ENCODE measurements at places on chromosomes 1 and 21. TPM values are rescaled to one million over a fixed set of nuclear protein-coding genes. Genes with fewer than 3 reads are reported as not detected.

Gene GCSAML
- not detected for polyA plus RNA-seq

Gene DMBX1
- not detected for polyA plus RNA-seq

Gene C1QA
- polyA plus RNA-seq: not detected

Gene MYCL
- 0.12 TPM for polyA plus RNA-seq

Gene ATXN7L2
- 9.2 TPM for polyA plus RNA-seq

Gene C4BPB
- not detected for polyA plus RNA-seq

Gene ROR1
- polyA plus RNA-seq: 1.3 TPM

Gene SERPINC1
- polyA plus RNA-seq: not detected

Gene CYP4A22
- polyA plus RNA-seq: not detected

Gene PADI1
- not detected for polyA plus RNA-seq

Gene CRNN
- not detected for polyA plus RNA-seq

Gene LAX1
- polyA plus RNA-seq: 9.3 TPM

Gene VWA5B1
- polyA plus RNA-seq: not detected

Gene FLG2
- not detected for polyA plus RNA-seq

Gene LCE6A
- polyA plus RNA-seq: not detected

Gene ADAMTS1
- polyA plus RNA-seq: not detected

- no peaks in the 10 kb centered on the region for H3K36me3 ChIP-seq
- no peak overlapping the region for H3K4me3 ChIP-seq
- H3K27ac ChIP-seq: no peak overlapping the region
- H3K4me1 ChIP-seq: no peaks in the 10 kb centered on the region
Observed at GRCh38 chr1:168742994-168743650, 14.1 kb upstream of the DPT start.

- H3K4me3 ChIP-seq: no peak overlapping the region
- no peak overlapping the region for H3K27ac ChIP-seq
- DNase-seq: no peak
- H3K36me3 ChIP-seq: no peaks in the 10 kb centered on the region
- no peaks in the 10 kb centered on the region for H3K27me3 ChIP-seq
Observed at GRCh38 chr1:26370591-26371382, 1.8 kb downstream of the ZNF683 start.

- no peak overlapping the region for H3K27ac ChIP-seq
- H3K4me3 ChIP-seq: no peak overlapping the region
- no peaks in the 10 kb centered on the region for H3K27me3 ChIP-seq
Observed at GRCh38 chr1:59151860-59152259, 145.0 kb upstream of the FGGY start.

- DNase-seq: no peak
- H3K4me3 ChIP-seq: no peak overlapping the region
- peaks cover 3% of the 10 kb centered on the region for H3K36me3 ChIP-seq
Observed at GRCh38 chr1:38565020-38565491, 294.5 kb downstream of the RRAGC start.

DNA sequence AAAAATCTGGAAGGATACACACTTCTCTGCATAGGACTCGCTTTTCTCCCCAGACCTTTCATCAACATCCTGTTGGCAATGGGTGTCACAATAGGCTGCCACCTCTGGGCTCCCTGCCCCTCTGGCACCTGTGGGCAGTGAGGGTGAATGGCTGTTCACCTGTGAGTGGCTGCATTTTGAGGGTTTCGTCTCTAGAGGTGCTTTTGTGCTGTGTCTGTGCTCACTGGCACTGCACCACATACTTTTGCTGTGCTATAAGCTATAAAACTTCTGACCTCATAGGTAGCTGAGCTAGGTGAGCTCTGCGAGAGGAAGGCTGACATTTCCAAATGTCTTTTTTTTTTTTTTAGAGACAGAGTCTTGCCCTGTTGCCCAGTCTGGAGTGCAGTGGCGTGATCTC lies 35.9 kb downstream of the SLC30A1 start:
- DNase-seq: no peak

DNA sequence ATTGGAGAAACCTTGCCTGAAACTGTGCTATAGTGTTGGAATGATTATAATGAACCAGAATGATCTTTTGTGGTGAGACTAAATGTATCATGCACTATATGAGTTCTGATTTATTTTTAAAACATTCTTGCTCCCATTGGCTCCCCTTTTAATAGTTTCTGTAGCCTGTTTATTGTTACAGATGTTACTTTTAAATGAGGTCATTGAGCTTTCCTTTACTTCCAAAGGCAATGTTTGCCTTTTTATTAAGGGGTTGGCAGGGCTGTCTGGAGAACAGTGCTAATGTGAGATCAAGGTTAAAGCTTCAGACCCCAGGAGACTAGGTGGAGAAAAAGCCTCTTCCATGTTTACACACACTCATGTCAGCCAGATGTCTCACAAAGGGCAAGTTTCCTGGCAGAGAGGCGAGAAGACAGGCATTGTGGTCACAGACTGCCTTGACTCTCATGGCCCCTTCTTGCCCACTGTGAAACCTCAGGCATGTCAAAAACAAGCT lies 120.6 kb upstream of the RAVER2 start:
- DNase-seq: no peak
- no peak overlapping the region for H3K27ac ChIP-seq
- no peak overlapping the region for H3K4me3 ChIP-seq
- H3K4me1 ChIP-seq: peaks cover 1% of the 10 kb centered on the region
- H3K36me3 ChIP-seq: no peaks in the 10 kb centered on the region
- no peaks in the 10 kb centered on the region for H3K27me3 ChIP-seq

- H3K36me3 ChIP-seq: no peaks in the 10 kb centered on the region
- DNase-seq: no peak
- no peak overlapping the region for H3K27ac ChIP-seq
- H3K4me1 ChIP-seq: no peaks in the 10 kb centered on the region
- no peak overlapping the region for H3K4me3 ChIP-seq
- no peaks in the 10 kb centered on the region for H3K27me3 ChIP-seq
Observed at GRCh38 chr1:151520359-151520758, 9.2 kb downstream of the CGN start.

DNA sequence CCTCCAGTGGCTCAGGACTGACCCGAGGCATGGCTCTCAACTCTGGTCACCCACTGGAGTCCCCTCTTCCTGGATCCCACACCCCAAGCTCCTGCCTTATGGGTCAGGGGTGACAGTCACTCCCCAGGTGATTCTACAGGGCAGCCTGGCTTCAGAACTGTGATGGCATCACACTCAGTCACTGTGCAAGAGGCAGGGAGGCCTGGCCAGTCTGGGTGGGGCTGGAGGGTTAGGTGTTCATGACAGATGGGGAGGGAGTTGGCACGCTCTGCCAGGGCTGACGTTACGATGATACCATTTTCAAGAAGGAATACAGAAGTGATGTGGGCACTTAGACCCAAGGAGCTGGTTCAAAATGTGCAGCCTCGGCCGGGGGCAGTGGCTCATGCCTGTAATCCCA lies 25.2 kb upstream of the ABCG1 start:
- DNase-seq: no peak
- H3K36me3 ChIP-seq: no peaks in the 10 kb centered on the region
- no peak overlapping the region for H3K4me3 ChIP-seq
- peaks cover 33% of the 10 kb centered on the region for H3K4me1 ChIP-seq
- peaks cover 19% of the 10 kb centered on the region for H3K27me3 ChIP-seq

- DNase-seq: no peak
- no peak overlapping the region for H3K4me3 ChIP-seq
- H3K27ac ChIP-seq: no peak overlapping the region
- no peaks in the 10 kb centered on the region for H3K27me3 ChIP-seq
- H3K4me1 ChIP-seq: no peaks in the 10 kb centered on the region
- H3K36me3 ChIP-seq: no peaks in the 10 kb centered on the region
Observed at GRCh38 chr1:79662596-79662995, 656.1 kb upstream of the ADGRL4 start.

DNA sequence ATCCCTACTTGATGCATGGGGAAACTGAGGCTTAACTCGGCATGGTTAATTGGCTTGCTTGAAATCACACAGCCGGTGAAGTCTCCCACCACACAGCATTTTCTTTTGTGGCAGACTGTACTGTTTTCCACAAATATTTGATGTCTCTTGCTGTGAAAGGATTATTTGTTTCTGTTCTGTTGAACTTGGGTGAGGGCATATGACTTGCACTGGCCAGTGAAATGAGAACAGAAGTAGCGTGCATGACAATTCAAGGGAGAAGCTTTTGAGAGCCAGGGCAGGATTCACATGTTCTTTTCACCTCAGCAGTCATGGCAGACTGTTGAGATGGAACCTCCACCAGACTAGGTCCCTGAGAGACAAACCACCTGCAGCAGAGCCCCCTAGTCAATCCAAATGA lies 11.7 kb upstream of the AK2 start:
- H3K4me1 ChIP-seq: peaks cover 2% of the 10 kb centered on the region
- H3K4me3 ChIP-seq: no peak overlapping the region
- no peak overlapping the region for H3K27ac ChIP-seq
- peaks cover 4% of the 10 kb centered on the region for H3K27me3 ChIP-seq

- no peak overlapping the region for H3K27ac ChIP-seq
- peaks cover 28% of the 10 kb centered on the region for H3K27me3 ChIP-seq
- peaks cover 4% of the 10 kb centered on the region for H3K4me1 ChIP-seq
- no peak for DNase-seq
Observed at GRCh38 chr1:24084050-24084449, 27.9 kb downstream of the MYOM3 start.

- no peak for DNase-seq
- H3K27me3 ChIP-seq: peaks cover 16% of the 10 kb centered on the region
- no peak overlapping the region for H3K27ac ChIP-seq
- no peaks in the 10 kb centered on the region for H3K36me3 ChIP-seq
Observed at GRCh38 chr1:19940486-19941205, 17.2 kb upstream of the PLA2G2E start.

DNA sequence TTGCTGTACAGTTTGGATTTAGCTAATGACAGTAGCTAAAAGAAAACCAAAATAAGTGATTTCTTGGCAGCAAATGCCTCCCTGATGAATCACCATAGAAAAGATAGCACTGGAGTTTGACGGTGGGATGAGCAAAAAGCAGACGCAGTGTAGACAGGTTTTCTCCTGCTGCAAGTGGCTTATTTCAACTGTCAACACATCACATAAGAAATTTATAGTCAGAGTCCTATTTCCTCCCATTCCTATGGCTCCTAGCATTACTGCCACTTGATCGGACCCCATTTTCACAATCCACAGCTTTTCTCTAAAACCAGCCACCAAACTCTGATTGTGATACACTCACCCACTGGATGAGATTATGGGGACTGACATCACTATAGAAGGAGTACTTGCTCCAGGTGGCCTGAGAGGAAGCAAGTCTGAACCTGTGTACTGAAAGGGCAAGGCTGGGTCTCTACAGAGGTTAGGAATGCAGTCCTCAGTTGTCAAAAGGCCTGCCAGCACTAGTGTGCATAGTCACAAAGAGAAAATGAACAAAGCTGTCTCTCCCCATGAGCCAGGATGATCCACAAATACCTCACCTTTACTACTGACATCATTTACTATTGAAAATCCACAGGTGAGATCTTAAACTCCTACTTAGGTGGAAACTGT lies 359.8 kb downstream of the LTN1 start:
- H3K4me3 ChIP-seq: no peak overlapping the region
- no peak overlapping the region for H3K27ac ChIP-seq
- H3K36me3 ChIP-seq: peaks cover 4% of the 10 kb centered on the region
- no peaks in the 10 kb centered on the region for H3K27me3 ChIP-seq

DNA sequence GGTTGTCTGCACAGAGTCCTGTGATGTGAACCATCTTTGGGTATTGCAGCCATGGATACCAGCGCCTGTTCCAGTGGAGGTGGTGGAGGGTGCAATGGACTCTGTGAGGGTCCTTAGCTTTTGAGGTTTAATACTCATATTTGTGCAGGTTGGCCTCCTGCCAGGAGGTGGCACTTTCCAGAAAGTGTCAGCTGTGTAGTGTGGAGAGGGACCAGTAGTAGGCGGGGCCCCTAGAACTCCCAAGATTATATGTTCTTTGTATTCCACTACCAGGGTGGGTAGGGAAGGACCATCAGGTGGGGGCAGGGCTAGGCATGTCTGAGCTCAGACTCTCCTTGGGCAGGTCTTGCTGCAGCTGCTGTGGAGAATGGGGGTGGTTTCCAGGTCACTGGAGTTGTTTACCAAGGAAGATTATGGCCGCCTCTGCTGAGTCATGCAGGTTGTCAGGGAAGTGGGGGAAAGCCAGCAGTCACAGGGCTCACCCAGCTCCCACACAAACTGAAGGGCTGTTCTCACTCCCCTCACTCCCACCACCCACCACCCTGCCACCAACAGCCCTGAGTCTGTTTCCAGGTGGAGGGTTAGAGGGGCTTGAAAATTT lies 31.2 kb upstream of the ZNF678 start:
- no peaks in the 10 kb centered on the region for H3K27me3 ChIP-seq
- peaks cover 28% of the 10 kb centered on the region for H3K36me3 ChIP-seq
- no peaks in the 10 kb centered on the region for H3K4me1 ChIP-seq
- no peak overlapping the region for H3K27ac ChIP-seq

DNA sequence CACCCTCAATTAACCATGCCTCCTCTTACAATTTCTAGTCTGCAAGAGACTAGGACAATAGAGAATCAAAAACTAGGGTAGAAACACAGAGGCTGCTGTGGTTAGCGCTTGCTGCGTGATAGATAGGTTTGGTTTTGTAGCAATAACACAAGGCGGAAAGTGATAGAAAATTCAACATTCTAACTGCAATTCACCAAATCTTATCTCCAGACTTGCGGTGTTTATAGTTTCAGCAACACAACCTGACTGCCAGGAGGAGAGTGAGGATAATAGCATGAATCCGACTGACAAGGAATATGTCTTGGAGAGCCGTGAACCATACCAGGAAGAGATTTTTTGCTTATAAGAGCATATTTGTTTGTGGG lies 30.7 kb upstream of the IFNAR2 start:
- no peaks in the 10 kb centered on the region for H3K36me3 ChIP-seq
- H3K27ac ChIP-seq: no peak overlapping the region
- no peak overlapping the region for H3K4me3 ChIP-seq
- peaks cover 29% of the 10 kb centered on the region for H3K4me1 ChIP-seq
- H3K27me3 ChIP-seq: peaks cover 9% of the 10 kb centered on the region

- H3K27me3 ChIP-seq: peaks cover 7% of the 10 kb centered on the region
- no peak overlapping the region for H3K4me3 ChIP-seq
- H3K36me3 ChIP-seq: no peaks in the 10 kb centered on the region
Observed at GRCh38 chr21:44506279-44507255, 33.4 kb downstream of the KRTAP10-1 start.

GRCh38 chr1:27444632-27445031 lies 45.3 kb downstream of the WASF2 start:
- H3K27ac ChIP-seq: peak overlapping the region; percentile 69
- H3K4me1 ChIP-seq: peaks cover 36% of the 10 kb centered on the region
- H3K4me3 ChIP-seq: no peak overlapping the region
- peaks cover 8% of the 10 kb centered on the region for H3K36me3 ChIP-seq
- H3K27me3 ChIP-seq: no peaks in the 10 kb centered on the region
- no peak for DNase-seq

GRCh38 chr21:42405064-42406013 lies 1.6 kb downstream of the UBASH3A start:
- H3K27me3 ChIP-seq: peaks cover 28% of the 10 kb centered on the region
- no peak for DNase-seq
- H3K4me3 ChIP-seq: no peak overlapping the region
- no peak overlapping the region for H3K27ac ChIP-seq

GRCh38 chr1:231055271-231055670 lies 15.2 kb upstream of the FAM89A start:
- no peak for DNase-seq
- peaks cover 15% of the 10 kb centered on the region for H3K4me1 ChIP-seq
- H3K27ac ChIP-seq: no peak overlapping the region
- peak overlapping the region; percentile 19 for H3K4me3 ChIP-seq
- H3K36me3 ChIP-seq: no peaks in the 10 kb centered on the region

GRCh38 chr1:231603598-231604275 lies 22.9 kb upstream of the DISC1 start:
- H3K27me3 ChIP-seq: peaks cover 15% of the 10 kb centered on the region
- H3K27ac ChIP-seq: peak overlapping the region; percentile 61
- H3K36me3 ChIP-seq: no peaks in the 10 kb centered on the region

All from naive B cell (primary cell).